ENCODE measurements at places on chromosomes 7 and 10.

DNA sequence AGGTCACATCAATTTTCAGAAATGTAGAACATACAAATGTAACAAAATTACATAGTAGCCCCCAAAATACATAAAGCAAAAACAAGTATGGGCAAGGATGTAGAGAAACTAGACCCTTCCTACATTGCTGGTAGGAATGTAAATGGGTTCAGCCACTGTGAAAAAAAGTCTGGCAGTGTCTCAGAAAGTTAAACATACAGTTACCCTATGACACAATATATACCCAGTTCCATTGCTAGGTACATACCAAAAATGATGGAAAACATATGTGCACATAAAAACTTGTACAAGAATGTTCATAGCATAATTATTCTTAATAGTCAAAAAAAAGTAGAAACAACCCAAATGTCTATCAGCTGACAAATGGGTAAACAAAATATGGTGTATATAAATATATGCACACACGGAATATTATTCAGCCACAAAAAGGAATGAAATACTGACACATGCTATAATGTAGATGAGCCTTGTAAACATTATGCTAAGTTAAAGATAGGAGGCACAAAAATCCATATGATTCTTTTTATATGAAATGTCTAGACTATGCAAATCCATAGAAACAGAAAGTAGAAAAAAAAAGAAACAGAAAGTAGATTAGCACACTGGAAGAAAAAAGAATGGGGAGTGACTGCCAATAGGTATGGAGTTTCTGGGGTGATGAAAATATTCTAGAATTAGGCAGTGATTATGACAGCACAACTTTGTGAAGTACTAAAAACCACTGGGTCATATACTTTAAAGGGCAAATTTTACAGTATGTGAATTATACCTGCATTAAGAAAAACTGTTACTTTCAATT lies 13.5 kb downstream of the HERPUD2 start:
- DNase-seq: no peak

GRCh38 chr10:34522546-34522945 lies 292.6 kb downstream of the PARD3 start:
- peak; percentile 4 for DNase-seq

DNA sequence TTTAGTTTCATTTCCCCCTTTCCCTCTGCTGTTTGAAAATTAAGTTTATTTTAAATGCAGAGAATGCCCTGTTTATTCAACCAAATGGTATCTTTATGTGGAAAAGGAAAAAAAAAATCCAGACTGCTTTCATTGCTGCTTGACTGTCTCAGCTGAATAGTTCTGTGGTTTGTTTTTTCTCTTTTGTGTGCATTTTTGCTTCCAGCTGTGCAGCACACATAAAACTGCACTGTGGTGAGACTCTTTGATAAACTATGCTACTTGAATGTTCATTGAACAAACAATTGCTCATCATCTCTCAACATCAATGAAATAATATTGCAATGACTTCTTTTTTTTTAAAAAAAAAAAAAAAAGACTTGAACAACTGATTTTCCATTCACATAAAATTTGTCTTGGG lies 78.6 kb upstream of the GLI3 start:
- DNase-seq: no peak

DNA sequence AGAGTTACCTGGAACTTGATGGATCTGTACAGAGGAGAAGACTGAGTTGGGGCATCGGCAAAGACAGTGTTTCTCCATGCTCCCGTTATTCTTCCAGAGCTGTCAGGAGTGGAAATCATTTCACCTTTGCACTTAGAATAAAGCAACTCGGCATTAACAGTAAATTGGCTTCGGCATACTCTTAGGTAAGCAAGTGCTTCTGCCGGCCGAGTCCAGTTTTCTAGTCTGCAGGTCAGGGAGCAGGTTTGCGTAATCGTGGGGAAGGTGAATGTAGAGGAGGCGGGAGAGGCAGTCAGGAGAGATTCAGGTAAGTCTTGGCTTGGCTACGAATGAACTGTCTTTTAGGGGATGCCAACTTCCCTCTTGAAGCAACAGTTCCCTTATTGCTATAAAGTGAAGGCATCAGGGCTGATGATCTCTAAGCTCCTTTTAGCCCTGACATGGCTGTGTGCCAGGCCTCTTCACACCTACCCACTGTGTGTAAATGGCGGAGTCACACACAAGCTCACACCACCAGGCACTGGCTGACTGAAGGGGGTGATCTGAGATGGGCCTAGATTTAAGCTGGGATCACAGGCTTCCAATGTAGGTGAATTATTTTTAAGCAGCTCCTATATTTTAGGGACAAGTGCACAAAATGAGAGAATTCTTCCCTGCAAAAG lies 127.1 kb downstream of the GATA3 start:
- DNase-seq: no peak

DNA sequence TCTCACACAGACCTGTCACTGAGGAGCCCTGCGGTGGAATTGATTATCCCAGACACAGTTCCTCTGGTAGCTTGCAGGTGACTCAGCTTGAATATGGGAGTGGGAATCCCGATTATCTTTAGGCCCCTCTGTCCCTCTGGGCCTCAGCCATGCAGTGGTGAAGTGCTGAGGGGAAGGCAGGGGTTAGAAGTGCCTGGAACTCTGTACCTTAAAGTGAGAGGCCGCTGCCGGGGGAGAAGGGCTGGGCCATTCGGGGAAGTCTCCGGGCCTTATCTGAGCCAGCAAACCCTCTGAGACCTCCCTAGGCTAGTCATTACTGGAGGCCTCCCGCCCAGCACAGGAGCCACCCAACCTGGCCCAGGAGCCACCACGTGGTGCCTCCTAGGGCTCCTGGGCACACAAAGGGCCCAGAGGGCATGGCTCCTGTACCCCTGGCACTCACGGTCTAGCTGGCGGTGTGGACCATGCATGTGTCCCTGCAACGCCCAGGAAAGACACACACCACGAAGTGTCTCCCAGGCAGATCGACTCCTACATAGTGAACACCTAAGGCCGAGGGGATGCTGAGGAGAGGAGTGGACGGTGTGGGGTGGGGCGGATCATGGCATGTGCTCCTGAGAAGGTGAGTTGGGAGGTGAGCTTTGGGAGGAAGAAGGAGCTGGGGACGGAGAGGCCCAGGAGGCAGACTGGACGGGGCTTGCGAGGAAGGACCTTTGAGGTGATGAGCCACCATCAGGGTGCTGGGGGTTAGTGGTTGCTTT lies 56.2 kb downstream of the HK1 start:
- DNase-seq: no peak

DNA sequence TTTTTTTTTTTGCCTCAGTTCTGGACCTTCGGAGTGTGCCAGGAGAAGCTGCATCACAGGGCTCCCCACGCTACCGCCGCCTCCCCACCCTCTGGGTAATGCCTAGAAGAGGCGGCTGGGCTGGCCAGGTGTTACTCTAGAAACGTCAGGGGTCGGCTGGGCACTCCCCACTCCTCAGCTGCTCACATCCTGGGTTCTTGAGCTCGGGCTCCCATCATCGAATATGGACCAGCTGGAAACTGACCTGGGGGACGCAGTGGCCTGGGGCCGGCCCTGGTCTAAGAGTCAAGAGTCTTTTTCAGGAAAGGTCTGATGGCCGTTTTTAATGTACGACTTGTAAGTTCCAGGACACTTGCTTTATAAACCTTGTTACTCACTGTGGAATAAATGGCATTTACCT lies 326.5 kb downstream of the WDR37 start:
- DNase-seq: no peak

GRCh38 chr10:71517298-71518169 lies 120.8 kb downstream of the CDH23 start:
- DNase-seq: no peak

- no peak for DNase-seq
Observed at GRCh38 chr10:15715619-15716227, 4.0 kb downstream of the ITGA8 start.

DNA sequence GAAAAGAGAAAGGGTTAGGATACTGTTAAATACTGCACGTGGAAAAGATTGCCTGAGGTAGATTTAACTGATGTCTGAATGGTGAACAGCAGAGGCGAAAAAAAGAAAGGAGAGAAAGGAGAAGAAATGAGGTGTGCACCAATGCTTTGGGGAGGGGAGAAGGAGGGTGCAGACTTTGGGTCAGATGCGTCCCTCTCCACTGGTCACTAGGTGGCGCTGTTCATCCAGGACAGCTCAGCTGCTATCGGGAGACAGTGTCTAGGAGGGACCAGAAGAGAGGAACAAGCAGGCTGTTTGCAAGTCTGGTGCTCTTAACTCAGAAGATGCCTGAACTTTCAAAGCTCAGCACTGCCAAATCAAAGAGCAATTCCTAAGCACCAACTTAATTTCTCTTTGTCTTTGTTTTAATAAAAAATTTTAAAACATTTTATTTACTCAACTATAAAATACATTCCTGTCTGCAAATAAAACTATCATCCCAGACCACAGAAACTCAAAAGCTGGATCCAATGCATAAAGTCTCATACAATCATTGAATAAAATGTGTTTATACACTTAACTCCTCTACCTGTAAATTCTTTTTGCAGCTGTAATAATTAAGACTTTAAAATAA lies 83.9 kb upstream of the PDLIM1 start:
- DNase-seq: peak; percentile 2

DNA sequence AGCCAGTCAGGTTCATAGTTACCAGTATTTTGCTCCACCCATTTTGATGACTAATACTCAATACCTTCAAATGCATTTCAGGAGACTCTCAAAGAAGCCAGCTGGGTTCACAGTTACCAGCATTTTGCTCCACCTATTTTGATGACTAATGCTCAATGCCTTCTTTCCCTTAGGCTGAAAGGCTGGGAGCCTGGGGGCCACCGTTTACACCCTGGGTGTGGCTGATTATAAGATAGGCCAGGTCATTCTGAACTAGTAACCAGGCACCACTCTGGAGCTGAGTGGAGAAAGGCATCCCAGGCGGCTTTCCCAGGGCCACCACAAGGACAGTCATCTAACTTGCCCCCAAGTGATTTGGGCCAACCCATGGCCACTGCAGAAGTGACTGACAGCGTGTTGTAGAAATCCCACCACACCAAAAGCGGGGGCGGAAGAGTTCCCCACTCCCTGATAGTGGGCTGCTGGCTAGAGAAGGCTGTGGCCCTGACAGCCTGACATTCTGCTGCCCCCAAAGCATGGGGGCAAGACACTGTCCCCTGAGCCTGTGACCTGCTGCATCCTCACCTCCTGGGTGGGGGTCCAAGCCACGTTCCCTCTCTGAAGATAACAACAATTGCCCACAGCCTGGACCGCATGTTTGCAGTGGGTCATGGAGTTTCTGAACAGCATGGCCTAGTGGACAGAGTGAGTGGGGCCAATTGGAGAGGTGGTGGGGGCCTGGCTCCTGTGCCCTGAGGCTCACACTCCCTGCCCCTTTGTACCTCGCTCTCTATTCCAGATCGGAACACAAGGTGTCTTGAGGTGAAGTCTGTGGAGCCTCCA lies 23.0 kb upstream of the ZNF488 start:
- no peak for DNase-seq

DNA sequence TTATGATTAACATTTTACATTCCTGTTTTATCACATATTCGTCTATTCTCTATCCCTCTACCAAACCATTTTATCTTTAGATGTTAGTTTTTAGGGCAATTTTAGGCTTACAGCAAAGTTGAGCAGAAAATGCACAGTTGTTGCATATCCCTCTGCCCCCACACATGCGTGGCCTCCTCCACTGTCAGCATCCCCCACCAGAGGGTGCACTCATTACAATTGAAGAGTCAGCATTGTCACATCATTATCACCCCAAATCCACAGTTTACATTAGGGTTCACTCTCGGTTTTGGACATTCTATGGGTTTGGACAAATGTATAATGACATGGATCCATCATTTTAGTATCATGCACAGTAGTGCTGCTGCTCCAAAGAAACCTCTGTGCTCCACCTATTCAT lies 86.4 kb downstream of the WDR37 start:
- no peak for DNase-seq

DNA sequence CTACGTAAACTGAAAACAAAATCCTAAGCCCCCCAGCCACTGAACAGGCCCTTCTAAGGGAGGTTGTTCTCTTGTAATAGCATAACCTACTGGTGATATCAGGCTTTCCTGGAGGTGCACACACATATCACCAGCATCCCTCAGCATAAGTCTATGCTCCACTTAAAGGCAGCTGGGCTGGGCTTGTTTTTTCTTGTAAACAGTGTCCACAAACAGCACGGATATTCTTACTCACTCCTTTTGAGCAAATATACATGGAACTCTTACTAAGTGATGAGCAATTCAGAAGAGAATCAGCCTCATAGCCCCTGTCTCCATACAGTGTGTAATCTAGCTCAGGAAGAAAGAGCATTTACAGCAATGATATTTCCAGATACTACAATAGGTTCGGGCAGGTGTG lies 2.4 kb downstream of the LRIT1 start:
- DNase-seq: no peak

GRCh38 chr7:106858618-106859532 lies 6.2 kb upstream of the PIK3CG start:
- no peak for DNase-seq

DNA sequence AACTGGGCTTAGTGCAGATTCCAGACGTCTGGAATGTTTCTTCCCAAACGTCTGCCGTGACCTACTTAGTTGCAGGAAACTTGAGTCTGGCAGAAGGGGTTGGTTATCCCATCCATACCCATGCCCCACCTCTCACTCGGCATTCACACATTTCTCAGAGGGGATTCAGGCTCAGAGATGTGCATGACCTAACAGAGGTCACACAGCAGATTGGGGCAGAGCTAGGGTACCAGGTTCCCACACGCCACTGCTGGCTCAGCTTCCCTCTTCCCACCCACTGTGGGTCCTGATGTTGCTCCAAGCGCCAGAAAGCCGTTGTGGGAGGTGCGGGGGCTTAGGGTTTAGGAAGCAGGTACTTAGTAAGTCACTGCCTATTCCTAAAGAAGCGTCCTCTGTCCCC lies 3.0 kb downstream of the UCMA start:
- no peak for DNase-seq

- DNase-seq: no peak
Observed at GRCh38 chr10:2914741-2915140, 152.6 kb upstream of the PFKP start.

GRCh38 chr7:145957160-145957890 lies 159.3 kb upstream of the CNTNAP2 start:
- no peak for DNase-seq

DNA sequence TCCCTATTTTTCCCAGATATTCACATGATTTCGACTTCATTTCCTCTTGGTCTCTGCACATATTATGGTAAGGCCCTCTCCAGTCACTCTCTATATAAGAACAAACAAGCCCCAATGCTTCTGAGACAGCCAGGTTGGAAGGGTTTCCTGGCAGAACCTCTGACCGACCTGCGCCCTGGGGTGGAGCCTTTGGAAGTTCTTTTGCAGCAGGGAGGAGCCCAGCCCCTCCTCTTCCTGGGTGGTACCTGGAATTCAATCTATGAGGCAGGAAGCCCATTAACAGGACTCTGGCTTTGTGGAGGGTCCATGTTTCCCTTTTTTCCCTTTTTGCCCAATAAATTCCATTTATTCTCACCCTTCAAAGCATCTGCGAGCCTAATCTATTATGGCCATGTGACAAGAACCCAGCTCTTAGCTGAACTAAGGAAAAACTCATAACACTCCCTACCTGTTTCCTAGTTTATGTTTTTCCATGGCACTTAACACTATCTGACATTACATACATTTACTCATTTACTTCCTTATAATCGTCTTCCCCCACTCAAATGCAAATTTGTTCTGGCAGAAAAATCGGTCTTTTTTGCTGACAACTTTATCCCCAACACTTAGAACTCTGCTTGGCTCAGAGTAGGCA lies 92.5 kb upstream of the FRMD4A start:
- no peak for DNase-seq
